Stimulated activated CD4-positive, alpha-beta T cell treated with anti-CD3 and anti-CD28 coated beads, Interleukin-4, amount 100 ng/mL, for 1 hour (primary cell): ENCODE measurements at places on chromosomes 6 and 20.

DNA sequence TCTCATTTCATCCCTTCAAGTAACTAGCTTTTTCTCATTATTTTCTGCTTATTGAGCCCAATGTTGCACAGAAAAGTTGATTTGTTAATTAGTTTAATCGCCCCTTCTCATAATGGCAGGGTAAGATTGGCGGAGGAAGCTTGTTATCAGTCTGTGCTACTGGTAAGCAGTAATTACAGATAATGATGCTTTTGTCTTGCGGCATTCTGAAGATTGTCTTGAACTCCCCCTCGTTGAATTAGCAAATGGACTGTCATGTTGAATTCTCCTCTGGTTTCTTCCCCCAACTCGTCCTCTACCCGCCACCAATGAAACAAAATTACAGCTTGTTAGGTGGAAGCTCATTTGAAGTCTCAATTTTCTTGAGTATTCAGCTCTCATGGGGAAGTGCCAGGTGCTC, 39.4 kb downstream of the PRDM13 start:
- DNase-seq: no peak

DNA sequence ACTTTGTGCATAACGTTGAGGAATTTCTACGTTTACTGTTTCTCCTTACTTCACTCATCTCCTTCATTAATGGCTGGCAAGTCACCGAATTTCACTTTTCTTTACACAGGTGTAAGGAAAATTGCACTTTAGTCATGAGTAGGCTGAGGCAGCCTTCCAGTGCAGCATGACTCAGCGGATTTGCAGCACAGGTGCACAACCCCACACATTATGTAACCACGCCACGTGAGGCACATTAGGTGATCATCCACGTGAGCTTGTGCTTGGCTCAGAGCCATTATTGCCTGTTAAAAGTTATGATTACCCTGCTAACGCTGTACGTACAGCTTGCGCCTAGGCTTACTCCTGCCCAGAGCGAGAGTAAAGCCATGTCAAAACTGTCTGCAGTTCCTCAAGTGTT, 158.8 kb downstream of the NKAIN2 start:
- no peak for DNase-seq

DNA sequence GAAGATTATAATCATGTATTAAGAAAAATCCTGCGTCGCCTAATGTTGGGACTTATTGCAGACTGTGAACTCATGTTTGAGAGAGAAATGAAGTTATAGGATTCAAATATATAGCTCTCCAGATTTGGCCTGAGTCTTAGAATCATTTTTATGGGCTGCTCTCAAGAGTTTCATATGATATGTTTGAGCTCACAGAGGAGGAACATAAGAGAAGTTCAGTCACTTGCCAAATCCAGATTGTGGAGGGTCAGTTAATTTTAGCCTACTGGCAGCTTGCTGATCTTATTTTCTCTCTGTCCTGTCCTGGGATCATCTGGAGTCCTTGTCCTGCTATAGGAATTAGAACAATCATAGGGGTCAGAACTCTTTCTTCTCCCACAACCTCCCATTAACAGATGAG, 186.1 kb upstream of the SUPT3H start:
- no peak for DNase-seq

DNA sequence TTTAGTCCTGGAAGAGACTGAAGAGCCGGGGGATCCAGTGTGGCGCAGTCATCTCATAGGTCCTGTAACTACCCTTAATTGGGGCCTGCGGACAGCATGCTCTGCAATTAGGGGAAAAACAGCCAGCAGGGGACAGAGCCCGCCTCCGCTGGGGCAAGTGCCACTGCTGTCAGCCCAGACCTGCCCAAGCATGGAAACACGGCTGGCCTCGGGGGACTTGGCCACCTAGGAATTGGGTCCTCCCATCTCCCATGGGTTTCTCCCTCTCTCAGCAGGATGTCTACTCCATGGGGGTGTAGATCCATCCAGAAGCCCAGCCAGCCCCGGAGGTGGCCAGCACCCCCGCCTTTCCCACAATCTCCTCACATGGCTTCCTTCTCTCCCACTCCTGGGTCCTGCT, 3.6 kb downstream of the GHRH start:
- DNase-seq: no peak

- DNase-seq: no peak
These were observed 819 bp upstream of the MTRF1L start for GRCh38 chr6:153003366-153003690.

- no peak for DNase-seq
These were observed 268.9 kb downstream of the TAF4 start for GRCh38 chr20:61796738-61797137.

- DNase-seq: no peak
These were observed 5.3 kb downstream of the WFDC5 start for GRCh38 chr20:45109634-45110033.

DNA sequence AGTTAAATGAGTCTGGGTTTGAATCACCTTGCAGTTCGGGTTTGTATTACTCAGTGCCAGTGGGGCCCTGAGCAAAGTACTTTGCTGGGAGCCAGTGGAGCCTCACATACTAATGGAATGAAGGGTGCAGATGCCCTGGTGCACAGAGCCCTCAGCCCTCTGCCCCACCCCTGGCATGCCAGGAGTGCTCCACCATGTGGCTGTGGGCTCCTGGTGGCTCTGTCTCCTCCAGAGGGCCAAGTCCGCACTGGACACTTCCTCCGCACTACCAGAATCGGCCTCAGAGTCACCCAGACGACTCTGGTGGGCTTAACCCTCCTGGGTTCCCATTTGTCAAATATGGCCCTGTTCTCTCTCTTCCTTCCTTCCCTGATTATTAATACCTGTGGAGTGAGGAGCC, 94.0 kb downstream of the STK35 start:
- DNase-seq: no peak

GRCh38 chr6:170347091-170347490, 40.5 kb downstream of the FAM120B start:
- no peak for DNase-seq

- DNase-seq: no peak
These were observed 428.3 kb upstream of the ARID1B start for GRCh38 chr6:156348849-156349248.

DNA sequence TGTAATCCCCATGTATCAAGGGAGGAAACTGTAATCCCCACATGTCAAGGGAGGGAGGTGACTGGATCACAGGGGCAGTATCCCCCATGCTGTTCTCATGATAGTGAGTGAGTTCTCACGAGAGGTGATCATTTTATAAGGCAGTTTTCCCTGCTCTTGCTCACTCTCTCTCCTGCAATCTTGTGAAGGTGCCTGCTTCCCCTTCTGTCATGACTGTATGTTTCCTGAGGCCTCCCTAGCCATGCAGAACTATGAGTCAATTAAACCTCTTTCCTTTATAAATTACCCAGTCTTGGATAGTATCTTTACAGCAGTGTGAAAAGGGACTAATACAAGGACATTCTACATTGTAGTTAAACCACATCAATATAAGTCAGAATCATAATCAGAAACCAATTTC, 112.4 kb downstream of the BTBD9 start:
- no peak for DNase-seq
